Stimulated activated CD4-positive, alpha-beta T cell treated with anti-CD3 and anti-CD28 coated beads, Interleukin-15, amount 100 ng/mL, for 24 hours (primary cell): ENCODE measurements at places on chromosomes 12 and 14.

GRCh38 chr12:89783359-89784060 lies 74.9 kb upstream of the ATP2B1 start:
- DNase-seq: no peak

GRCh38 chr14:64733321-64733720 lies 29.1 kb downstream of the PLEKHG3 start:
- no peak for DNase-seq

DNA sequence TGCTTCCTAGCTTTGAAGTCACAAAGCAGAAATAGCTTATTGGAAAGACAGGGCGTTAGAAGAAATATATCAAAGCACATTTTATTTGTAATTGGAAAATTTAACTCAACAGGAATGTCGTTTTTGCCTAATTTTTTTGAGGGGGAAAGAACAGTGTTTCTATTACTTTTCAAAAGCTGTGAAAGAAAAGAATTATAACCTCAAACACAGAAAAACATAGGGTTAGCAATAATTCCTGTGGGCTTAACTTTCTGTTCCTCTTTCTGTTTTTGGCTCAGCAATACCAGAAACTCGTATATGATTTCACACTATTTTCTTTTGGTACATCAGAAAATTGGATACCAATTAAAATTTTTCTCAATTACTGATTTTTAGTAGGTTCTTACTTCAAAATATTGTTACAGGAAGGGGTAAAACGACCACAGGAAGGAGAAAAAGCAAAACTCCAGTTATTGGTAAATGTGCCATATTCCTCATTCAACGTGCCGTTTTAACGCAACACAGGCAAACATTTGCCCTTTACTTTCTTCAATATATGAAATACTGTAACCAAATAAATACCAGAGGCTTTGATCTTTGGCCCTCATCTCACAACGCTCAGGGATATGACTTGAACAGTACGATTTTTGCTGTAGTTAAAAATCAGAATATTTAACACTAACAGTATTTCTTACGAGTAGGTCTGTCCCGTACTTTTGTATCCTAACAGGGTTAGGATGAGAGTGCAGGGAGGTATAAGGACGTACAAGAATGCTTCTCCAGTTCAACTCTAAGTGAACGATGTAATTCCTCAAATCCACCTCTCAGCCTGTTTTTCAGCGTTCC lies 1.3 kb upstream of the RNU6-7 start:
- no peak for DNase-seq

DNA sequence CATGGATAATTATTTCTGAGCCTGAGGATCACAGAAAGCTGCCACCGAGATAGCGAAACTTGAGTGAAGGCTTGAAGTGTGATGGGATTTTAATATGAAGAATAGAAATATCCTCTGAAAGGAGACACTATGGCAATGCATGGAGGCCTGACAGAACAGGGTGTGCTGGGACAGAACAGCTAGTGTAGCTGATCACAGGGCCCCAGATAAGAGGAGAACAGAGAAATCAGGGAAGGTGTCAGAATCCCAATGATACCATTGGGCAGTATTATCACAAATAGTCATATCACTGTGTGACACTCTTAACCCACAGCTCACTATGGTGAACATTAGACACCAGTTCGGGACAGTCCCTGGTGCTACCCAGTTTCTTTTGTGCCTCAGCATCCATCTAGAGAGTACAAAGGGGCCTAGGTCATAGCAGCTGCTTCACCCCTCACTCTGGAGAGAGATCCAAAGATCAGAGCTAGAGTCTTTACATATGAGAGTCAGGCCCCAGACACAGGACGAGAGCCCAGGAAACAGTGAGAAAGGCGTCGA lies 506 bp upstream of the OR10P1 start:
- no peak for DNase-seq

GRCh38 chr12:123498126-123498825 lies 35.2 kb downstream of the RILPL1 start:
- DNase-seq: no peak

DNA sequence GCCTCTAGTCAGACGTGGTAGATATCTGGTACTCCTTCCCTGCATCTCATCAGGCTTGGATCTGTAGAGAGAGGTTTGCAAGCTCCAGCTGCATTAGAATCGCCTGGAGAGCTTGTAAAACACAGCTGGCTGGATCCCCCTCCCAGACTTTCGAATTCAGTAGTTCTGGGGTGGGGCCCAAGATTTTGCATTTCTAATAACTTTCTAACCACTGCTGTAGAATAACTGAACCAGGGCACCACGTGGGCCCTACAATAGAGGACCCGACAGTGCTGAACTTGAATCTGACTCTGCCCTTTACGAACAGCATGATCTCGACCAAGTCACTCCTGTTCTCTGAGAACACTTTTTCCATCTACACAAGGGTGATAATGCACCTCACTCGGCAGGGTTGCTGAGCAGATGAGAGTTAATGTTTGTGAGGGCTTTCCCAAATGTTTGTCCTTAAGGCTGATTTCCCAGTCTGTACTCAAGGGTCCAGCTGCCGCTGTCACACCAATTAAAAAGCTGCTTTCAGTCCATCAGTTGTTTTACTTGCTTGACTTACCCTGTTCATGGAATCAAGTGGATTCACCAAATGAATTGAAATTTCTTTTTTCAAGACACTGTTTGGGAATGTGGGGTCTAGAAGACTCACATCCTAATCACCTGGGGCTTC lies 86.6 kb upstream of the SLC24A4 start:
- no peak for DNase-seq
